Putamen (tissue), 1 donor: ENCODE measurements at places on chromosomes 7 and 10.
A peak's percentile ranks its signal among the peaks of the same experiment; 100 is the strongest.

DNA sequence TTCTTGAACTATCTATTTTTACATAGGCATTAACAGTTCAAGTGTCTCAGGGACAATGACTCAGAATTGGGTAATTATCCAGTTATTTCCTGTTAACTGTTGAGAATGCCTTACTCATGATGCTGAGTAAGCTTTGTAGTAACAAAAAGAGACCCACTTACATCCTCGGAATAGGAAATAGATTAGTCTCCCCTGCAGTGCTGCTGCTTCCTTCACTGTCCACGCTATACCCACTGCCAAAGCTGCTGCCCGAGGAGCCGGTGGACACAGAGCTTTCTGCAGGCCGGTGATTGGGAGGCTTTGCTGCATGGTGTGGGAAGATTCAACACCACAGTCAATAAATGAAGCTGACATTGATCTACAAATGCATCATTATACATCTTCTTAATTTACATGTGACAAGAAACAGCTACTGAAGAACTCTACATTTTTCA, 357.1 kb downstream of the PCLO start:
- DNase-seq, result peak; percentile 17

DNA sequence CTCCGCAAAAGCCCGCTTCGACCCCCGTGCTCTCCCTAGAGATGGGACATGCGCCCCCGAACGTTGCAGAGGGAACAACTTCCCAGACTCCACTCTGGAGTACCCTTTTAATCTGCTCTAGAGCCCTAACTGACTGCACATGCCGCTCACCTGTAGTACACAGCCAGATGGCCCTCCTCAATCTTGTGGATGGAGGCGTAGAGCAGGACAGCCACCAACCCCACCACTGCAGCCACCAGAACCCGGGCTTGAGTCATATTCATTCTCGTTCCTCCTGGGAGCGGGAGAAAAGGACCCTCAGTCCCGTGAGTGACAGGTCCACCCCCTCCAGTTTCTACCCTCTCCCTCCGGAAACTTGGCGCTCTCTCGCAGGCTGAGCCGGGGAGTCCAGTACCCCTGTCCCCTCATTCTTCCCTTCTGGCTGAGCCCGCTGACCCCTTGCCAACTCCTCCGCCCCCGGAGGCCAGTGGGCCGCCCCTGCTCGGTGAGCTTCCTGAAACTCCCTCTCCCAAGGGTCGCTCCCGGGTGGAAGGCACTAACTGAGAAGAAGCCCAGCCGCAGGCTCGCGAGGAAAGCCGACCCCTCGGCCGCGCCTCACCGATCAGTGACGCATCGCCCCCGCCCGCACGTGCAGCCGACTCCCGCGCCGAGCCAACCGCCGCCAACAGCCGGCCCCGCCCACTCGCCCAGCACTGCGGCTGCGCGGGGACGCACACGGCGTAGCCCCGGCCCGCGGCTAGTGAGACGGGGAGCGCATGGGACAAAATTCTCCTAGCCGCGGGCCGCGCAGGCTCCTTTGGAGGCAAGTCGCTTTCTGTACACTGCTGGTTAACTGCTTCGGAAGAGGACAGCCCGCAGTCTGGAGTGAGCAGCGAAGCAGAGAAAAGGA, at the start of gene ERLIN1:
Gene ERLIN1 (minus strand): TSS at position 666 of the 889 bp plus-strand sequence. CDS start 403 bp downstream, at position 263.
- DNase-seq, result peak; percentile 91

GRCh38 chr10:25072786-25073185, 56.4 kb downstream of the THNSL1 start:
- DNase-seq, result no peak

DNA sequence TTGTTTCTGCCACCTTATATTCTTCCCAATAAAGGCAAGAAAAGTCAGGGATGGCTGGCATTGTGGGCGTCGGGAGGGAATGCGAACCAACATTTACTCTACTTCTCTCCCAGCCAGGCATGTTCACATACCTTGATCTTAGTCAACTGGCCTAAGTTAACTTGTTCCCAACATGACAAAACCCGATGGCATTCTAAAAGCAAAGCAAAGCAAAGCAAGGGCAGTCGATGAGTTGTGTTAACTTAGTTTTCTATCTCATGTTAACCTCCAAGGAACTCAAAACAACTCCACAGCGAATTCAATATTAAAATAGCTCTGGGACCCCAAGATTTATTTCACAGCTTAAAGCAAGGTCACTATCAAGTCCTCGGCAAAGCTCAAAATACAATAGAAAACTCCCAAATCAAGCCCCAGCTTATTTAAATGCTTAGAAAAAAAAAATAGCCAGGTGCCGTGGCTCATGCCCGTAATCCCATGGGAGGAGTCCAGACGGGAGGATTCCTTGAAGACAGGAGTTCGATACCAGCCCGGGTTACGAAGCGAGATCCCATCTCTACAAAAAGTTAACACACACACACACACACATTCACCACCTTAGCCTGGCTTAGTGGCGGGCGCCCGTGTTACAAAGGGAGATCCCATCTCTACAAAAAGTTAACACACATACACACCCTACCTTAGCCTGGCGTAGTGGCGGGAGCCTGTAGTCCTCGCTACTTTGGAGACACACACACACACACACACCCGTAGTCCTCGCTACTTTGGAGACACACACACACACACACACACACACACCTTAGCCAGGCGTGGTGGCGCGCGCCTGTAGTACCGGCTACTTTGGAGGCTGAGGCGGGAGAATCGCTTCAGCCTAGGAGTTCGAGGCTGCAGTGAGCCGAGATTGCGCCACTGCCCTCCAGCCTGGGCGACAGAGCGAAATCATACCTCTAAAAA, 901 bp upstream of the CCNY start:
- no peak for DNase-seq

- DNase-seq, result no peak
These were observed 742.1 kb downstream of the GRID1 start for GRCh38 chr10:85624511-85624910.

DNA sequence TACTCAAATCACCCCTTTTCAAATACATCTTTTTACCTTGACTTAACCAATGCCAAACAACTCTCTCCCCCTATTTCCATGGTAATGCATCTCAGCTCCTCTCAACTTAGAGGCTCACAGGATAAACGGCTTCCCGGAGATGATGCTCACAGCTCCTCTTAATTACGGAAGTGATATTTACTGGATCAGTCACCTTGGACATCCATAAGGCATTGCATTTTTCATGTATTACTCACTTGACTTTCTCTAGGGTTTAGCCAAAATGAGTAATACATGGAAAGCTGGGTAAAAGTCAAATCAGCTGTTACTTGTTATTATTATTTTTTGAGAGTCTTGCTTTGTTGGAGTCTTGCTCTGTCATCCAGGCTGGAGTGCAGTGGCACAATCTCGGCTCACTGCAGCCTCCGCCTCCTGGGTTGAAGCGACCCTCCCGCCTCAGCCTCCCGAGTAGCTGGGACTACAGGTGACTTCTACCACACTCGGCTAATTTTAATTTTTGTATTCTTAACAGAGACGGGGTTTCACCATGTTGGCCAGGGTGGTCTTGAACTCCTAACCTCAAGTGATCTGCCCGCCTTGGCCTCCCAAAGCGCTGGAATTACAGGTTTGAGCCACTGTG, 73.3 kb upstream of the RHEB start:
- no peak for DNase-seq

DNA sequence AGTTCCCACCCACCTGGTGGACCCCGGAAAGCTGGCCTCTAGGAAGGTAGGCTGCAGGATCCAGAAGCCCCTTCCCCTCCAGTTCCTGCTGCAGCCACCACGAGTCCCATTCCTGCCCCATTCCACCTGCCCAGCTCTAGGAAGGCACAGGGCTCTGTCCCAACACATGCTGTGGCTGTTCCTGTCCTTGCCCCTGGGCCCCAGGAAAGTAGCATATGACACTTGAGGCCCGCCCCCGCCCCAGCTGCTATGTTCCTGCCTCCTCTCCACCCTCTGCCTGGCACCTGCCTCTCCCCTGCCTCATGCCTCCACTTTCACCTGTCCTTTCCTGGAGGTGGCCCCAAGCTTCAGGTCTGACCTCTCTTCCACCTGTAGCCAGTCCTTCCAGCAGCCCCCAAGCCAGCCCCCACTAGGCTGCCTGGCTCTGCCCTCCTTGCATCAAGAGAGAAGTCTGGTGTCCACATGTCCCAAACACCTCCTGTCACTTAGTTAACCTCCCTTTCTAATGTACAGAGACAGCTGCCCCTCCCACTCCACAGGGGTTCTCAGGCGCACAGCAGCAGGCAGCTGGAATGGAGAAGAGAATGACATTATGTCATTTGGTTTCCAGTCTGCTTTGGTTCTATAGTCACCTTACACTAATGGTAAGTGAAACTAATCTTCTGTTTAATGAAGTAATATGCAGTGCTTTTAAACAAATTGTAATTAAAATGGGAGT, 22.7 kb downstream of the YKT6 start:
- DNase-seq, result no peak
